ENCODE measurements at places on chromosomes 1 and 21.

GRCh38 chr1:202165267-202165941, 5.0 kb upstream of the PTPN7 start:
- no peak for DNase-seq

DNA sequence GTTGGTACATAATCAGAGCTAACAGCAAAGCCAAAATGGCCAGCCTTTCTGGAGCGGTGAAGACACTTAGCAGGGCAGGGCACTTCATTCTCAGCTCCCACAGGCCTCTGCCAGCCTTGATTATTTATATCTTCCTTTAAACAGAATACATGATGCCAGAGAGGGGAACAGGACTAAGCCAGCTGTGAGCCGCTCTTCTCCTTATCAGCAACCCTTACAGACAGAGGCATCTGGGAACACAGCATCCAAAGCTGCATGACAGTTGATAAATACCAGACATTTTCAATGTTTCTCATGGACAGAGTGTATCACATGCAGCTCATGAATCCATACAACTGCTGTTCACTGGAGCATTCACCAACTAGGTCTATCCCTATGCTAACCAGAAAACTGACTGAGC, 29.1 kb downstream of the DNAJC11 start:
- DNase-seq: no peak

DNA sequence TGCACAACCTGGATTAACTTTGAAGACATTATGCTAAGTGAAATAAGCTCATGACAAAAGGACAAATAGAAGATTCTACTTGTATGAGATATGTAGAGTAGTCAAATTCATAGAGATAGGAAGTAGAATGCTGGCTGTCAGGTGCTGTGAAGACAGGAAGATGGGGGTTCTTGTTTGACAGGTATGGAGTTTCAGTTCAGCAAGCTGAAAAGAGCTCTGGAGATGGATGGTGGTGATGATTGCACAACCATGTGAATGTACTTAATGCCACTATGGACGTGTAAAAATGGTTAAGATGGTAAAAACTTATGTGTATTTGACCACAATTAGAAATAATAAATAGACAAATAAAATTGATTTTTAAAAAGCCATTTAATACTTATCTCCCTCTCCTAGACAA, 169.8 kb upstream of the DUSP10 start:
- no peak for DNase-seq

DNA sequence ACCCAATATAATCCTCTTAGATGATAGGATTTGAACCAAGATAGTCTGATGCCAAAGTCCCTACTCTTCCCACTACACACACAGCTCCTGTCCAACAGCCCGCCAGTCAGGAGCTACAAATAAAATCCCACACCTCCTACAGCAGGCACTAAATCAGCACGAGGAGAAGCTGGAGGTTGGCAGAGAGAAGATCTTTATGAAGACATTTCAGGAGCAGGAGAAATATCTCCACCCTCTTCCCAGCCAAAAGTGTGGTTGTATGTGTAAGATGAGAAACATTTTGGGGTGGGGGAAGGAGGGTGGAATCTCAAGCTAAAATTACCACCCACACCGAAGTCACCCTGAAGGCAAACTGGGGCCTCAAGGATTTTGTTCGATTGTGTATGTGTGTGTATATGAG, 54.5 kb downstream of the PLXNA2 start:
- DNase-seq: no peak

- peak; percentile 46 for DNase-seq
Measured at GRCh38 chr1:108592030-108592759, 32.3 kb downstream of the EEIG2 start.

- DNase-seq: no peak
Measured at GRCh38 chr1:157113106-157113505, 13.5 kb upstream of the ETV3L start.

DNA sequence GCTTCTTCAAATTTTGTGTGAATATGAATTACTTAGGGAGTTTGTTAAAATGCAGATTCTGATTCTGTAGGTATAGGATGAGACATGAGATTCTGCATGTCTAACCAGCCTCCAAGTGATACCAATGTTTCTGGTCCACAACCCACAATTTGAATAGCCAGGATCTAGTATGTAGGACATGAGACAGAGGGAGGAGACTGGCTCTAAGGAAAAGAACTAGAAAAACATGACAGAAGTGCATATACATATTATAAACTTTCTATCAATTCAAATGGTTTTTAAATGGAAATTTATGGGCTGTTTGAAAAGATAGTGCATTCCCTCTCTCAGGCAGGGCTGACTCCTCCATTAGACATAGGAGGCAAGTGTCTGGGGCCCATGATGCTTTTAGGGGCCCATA, 33.9 kb upstream of the NPL start:
- DNase-seq: no peak

GRCh38 chr1:218917656-218918055, 256.0 kb upstream of the LYPLAL1 start:
- no peak for DNase-seq

DNA sequence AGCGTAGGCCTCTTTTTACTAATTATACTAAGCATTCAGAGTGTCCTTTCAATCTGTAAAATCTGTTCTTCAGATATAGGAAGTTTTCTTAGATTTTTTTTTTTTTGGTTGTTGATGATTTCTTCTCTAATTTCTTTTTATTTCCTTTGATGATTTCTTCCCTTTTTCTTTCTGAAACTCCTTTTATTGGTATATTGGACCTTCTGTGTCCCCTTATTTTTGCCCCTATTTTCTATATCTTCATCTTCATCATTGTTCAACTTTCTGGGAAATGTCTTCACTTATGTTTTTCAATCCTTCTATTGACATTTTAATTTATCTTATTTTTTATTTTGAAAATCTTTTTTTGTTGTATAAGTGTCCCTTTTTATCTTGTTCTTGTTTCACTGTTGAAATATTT, 17.2 kb upstream of the SYT14 start:
- DNase-seq: no peak

GRCh38 chr1:175402336-175402735, 209.8 kb upstream of the KIAA0040 start:
- DNase-seq: no peak

DNA sequence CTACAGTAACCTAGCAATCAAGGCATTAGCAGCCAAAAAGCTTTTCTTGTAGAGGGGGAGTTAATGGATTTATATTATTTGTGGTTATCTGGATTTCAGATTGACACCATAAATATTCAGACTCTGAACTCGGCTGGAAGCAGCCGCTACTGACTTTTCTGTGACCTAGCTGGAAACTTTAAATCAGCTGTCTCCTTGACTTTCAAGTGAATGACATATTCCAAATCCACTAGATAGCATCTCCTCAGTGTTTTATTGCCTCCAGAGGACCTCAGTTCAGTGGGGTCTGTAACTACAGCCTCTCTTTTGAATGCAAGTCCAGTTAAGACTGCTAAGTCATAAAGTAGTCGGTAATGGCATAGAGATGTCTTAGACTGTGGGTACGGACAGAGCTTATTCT, 448.5 kb downstream of the NUF2 start:
- DNase-seq: no peak

- DNase-seq: no peak
Measured at GRCh38 chr1:119081700-119082099, 58.8 kb downstream of the WARS2 start.

DNA sequence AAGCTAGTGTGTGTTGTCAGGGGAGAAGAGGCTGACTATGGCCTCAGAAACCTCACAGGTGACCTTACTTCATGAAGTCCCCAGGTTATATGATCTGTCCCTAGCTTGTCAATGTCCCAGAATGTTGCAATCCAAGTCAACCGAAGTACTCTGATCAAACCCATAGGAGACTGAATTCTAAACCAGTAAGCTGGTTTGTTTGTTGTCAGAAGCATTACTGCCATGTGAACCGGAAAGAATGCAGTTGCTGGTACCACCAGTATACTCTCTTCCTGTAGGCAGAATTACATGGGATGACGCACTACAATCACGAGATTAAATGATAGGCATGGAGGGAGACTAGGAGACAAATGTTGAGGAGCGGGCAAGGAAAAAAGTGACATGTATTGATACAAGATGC, 26.1 kb upstream of the MAN1A2 start:
- DNase-seq: no peak

GRCh38 chr1:237910834-237911233, 20.1 kb upstream of the ZP4 start:
- no peak for DNase-seq

DNA sequence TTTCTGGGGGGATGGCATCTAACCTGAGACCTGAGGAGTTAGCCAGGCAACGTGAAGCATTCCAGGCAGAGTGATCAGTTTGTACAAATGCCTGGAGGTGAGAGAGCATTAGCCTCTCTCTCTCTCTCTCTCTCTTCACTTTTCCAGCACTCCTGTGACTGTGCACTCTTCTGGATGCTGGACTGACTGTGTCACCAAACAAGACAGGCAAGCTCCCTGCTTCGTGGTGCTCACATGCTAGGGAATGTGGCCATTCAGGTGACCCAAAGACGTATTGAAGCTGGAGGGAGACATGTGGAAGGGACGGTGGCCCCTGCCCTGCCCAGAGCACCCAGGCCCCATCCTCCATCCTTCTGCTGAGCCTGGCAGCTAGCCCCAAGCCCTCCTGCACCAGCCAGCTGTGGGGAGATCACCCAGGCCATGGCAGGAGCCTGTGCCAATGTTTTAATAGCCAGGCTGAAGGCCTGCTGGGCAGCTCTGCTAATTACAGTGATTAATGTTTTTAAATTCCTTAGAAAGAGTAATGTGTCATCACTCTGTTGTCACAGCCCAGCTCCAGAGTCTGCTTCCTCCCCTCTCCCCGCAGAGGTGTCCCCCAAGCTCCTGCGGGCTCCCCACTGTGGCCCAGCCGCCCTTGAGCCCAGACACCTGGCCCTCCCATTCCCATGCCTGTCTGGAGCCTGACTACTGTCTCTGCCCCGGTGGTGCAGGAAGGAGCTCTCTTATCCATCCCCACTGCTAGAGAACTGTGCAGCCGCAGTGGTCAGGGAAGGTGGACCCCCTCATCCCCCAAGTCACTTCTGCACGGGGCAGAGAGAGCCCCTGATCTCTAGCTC, 48.9 kb downstream of the UBIAD1 start:
- DNase-seq: no peak

- no peak for DNase-seq
Measured at GRCh38 chr1:65818966-65819365, 26.3 kb downstream of the PDE4B start.

DNA sequence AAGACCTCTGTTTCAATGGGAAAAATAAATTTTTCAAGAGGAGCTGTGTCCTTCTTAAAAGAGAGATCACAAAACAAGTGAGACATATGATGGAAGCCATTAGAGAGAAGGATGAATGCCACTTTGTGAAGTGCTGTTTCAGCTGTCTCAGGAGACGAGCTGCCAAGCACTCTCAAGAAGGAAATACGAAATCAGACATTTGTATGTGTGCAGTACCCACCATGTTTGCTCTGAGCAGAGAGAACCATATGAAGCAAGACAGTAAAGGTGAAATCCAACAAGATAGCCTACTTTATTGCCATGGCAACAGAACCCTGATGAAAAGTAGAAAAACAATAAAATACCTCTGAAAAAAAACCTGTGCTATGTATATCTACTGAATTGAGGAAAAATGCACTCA, 168.1 kb downstream of the AMY1C start:
- DNase-seq: no peak

GRCh38 chr1:156848461-156849150, 10.3 kb downstream of the INSRR start:
- peak; percentile 83 for DNase-seq

- no peak for DNase-seq
Measured at GRCh38 chr1:6502000-6502891, 10.8 kb upstream of the PLEKHG5 start.

GRCh38 chr1:67342076-67342890, 34.6 kb downstream of the IL12RB2 start:
- peak; percentile 32 for DNase-seq

GRCh38 chr1:107196973-107197562, 56.2 kb downstream of the NTNG1 start:
- DNase-seq: no peak

GRCh38 chr1:18090636-18091035, 17.0 kb upstream of the IGSF21 start:
- no peak for DNase-seq

DNA sequence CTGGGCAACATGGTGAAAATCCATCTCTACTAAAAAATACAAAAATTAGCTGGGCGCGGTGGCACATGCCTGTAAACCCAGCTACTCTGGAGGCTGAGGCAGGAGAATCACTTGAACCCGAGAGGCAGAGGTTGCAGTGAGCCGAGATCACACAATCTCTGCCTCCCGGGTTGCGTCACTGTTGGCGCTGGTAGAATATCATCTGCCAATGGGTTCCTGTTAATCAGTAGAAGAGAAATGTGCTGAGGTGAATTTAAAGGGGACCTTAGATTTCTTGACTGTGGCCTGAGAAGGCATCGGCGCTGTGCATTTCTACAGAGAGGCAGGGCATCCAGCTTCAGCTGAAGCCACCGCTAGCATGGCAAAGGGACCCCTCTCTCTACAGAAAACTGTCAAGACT, 68.0 kb downstream of the TGFB2 start:
- no peak for DNase-seq

- DNase-seq: no peak
Measured at GRCh38 chr1:30748699-30749401, 8.7 kb downstream of the LAPTM5 start.

- DNase-seq: peak; percentile 26
Measured at GRCh38 chr1:89724369-89725010, 91.6 kb downstream of the LRRC8C start.

GRCh38 chr1:200738327-200738948, at the start of gene CAMSAP2:
Gene CAMSAP2 (plus strand): TSS chr1:200738893. CDS start chr1:200739828, 935 bp downstream.
- DNase-seq: peak; percentile 68

DNA sequence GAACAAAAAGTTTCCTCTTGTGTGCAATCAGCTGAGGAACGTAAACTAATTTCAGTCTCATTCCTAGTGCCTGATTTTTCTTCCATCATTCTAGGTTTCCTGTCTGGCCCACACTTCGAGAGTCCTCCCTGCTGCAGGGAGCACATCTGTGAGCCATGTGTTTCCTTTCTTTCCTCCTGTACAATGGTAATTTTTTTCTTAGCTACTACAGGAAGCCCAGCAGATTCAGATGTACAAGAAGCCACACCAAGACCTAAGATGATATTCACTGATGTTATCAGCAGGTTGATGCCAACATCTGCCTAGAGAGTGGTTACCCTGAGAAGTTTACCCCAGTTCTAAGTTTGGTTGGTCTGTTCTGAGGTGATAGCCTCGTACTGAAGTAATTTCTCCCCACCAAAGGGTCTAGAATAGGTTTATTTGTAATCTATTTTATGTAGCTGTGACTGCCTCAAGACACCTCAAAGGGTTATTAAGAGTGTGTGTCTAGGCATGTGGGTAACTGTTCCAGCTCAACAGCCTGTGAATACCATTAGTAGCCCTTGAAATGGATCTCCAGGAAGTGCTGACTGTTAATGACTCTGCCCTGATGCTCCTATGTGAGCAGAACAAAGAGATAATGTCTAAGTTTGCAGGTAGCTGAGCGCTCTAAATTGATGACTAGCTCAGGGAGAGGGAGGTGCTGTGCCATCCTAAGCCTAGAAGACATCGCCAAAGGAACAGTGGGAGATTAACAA, 31.7 kb upstream of the CLDN14 start:
- DNase-seq: no peak

- no peak for DNase-seq
Measured at GRCh38 chr1:192747943-192748342, 60.9 kb upstream of the RGS2 start.
